NCI-H1105 (cell line): ENCODE measurements at places on chromosomes 16 and 17.

DNA sequence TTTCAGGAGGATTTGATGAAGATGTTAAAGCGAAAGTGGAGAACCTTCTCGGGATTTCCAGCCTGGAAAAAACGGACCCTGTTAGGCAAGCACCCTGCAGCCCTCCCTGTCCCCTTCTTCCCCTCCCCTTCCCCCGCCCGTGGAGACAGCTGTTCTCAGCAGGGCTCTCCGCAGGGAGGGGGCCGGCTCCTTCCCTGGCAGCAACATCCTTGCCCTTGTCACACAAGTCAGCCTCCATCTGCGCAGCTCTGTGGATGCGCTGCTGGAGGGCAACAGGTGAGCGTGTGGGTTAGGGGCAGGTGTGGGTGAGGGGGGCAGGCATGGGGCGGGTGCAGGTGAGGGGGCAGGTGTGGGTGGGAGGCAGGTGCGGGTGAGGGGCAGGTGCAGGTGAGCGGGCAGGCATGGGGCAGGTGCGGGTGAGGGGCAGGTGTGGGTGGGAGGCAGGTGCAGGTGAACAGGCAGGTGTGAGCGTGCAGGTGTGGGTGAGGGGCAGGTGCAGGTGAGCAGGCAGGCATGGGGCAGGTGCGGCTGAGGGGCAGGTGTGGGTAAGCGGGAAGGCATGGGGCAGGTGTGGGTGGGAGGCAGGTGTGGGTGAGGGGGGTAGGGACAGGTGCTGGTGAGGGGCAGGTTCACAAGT, 9.4 kb downstream of the CYBC1 start:
- peak; percentile 50 for DNase-seq

GRCh38 chr17:3890082-3890877, 2.6 kb downstream of the CAMKK1 start:
- DNase-seq, result peak; percentile 12

GRCh38 chr16:50209546-50210265, 56.6 kb downstream of the TENT4B start:
- DNase-seq, result no peak

DNA sequence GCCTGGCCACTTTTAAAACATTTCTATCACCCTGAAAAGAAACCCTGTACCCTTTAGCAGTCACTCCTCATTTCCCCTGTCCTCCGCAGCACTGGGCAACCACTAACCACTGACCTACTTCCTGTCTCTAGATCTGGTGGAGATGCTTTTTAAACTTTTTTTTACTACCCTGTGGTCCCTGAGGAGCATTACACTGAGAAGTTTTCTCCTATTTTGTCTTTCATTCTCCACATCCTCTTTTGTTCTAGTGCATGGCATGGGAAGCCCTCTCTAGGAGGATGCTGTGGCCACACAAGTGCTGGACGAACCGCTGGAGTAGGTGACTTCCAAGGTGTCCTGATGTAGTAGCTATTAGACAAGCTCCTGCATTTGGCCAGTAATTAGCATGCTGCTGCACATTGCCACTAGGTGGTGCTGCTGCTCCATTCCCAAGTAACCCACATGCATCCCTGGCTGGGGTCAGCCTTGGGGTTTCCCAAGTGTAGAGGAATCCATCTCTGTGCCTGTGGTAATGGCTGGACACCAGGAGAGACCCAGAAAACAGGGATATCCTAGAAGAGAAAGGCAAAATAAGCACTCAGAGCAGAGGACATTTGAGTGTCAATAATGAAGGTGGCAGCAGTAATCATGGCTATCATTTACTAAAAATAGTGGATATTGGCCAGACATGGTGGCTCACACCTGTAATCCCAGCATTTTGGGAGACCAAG, 143.8 kb upstream of the CRHR1 start:
- no peak for DNase-seq

DNA sequence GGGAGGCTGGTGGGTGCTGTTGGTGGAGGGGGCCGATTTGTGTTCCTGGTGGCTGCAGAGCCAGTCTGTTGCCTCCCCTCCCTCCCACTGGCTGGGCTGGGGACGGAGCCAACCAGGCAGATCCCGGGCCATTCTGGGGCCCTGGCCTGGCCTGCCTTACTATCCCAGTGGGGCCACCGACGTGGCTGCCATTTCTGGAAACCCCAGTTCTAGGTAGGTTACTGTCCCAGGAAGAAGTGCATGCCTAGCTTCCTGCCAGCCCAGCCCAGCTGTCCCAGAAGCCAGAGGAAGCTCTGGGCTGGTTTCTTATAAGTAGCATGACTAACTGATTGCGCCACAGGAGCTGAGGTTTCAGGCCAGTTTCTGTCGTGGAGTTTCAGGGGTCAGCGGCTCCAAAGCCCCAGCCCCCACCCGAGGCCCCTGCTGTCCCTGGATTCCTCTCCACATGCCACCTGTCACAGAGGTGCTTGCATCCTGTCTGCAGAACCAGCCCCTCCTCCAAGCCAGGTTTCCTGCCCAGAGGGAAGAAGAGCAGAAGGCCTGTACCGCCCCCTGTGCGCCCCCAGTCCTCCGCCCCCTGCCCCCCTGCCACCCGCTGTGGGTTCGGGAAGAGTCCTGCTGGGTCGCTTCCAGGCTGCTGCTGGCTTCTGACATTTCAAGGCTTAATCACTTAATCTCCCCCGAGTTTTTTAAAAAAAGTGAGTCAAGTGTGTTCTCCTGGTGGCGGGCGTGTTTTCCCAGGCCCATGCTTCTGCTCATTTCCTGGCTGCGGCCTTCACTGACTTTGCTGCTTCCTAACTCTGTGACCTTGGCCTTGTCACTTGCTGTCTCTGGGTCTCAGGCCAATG, 13.2 kb downstream of the IL4R start:
- no peak for DNase-seq
